Stimulated activated CD8-positive, alpha-beta memory T cell treated with anti-CD3 and anti-CD28 coated beads, Interleukin-4, amount 100 ng/mL, for 1 hour (primary cell): ENCODE measurements at places on chromosomes 3 and 15.

- no peak for DNase-seq
These were observed 58.0 kb downstream of the MGLL start for GRCh38 chr3:127764301-127764700.

- no peak for DNase-seq
These were observed 63.9 kb upstream of the BBX start for GRCh38 chr3:107458871-107459270.

- DNase-seq: no peak
These were observed 11.9 kb downstream of the ZNF660 start for GRCh38 chr3:44596621-44597020.

GRCh38 chr3:107612664-107613084, 89.9 kb downstream of the BBX start:
- no peak for DNase-seq

DNA sequence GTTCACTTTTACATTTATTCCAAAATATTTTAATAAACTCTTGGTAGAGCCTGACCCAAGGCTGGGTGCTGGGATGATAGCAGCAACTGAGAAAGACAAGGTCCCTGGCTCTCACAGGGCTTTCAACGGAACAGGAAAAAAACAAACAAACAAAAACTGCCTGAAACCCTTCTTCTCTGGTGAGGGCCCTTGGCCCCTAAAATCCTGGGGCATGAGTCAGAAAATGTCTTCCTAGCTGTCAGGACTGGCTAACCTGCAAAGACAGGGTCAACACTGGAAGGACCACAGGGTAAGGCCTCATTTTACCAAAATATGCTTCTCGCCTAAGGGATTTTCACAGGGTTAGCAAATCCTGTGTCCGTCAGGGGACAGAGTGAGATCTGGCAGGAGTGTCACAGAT, 45.7 kb upstream of the WNT5A start:
- no peak for DNase-seq

- no peak for DNase-seq
These were observed 9.2 kb upstream of the ATP8B4 start for GRCh38 chr15:50128266-50128665.

DNA sequence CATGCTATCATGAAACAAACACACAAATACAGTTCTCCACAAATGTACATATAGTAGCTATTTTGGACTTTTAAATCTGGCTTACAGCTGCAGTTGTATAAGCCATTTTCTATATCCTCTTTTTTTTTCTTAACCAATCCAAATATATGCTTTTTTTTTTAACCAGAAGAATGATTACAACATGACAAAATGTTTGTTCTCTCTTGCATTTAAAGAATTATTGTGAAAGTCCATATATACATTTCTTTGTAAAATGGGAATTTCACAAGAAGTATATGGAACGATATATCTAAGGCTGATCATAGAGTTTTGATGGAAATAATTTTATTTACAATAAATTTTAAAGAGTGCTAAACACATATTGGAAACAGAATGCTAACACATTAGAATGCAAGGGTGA, 95.6 kb downstream of the CD200R1L start:
- DNase-seq: no peak

DNA sequence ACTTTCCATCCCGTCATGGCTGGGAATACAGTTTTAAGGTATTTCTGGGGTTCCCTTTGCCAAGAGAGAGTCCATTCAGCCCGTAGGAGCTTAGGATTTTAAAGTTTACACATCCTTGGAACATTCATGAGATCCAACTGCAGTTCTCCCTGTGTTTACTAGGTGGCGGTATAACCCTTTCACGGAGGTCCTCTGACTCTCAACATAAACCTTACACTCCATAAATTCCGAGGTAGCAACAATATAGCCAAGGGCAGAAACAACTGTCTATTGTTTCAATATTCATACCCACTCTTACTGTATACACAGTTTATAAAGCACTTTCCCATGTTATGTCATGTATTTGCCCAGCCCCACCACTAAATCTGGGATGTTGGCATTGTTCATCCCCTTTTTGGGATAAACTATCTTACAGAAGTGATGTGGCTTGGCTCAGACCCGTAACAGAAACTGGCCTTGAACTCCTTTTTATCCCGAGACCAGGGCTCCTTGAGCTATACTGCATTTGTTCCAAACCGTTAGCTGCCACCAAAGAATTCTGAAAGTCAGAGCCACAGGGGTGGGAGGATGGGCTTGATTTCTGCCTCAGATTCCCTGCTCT, 69.2 kb upstream of the COL6A5 start:
- no peak for DNase-seq

- no peak for DNase-seq
These were observed 39.1 kb downstream of the PXK start for GRCh38 chr3:58371754-58372153.

DNA sequence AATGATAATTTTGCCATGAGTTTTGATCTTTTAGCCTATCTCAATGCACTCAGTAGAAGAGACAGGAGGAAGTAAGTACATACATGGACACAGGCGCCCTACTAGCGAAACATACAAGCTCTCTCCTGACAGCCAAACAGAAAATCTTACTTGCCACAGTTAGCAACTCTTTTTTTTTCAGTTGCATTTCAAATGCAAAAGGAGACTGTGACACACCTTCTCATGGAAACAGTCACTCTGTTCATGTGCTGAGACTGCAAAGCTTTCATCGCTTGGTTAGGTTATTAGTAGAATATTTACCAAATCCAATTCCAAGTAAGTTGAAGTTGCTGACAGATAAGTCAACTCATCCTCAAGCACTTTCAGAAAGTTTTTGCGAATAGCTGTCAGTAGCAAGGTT, 223.3 kb downstream of the FOXP1 start:
- DNase-seq: no peak

- DNase-seq: no peak
These were observed 174.7 kb downstream of the IGF1R start for GRCh38 chr15:98823012-98823458.

- DNase-seq: no peak
These were observed at the start of gene CYP1A1 for GRCh38 chr15:74725225-74725774. Gene CYP1A1 (minus strand): TSS chr15:74725528. CDS start chr15:74723097, 2,431 bp downstream.

GRCh38 chr3:190131329-190131728, 10.6 kb upstream of the P3H2 start:
- no peak for DNase-seq

- no peak for DNase-seq
These were observed 102.5 kb downstream of the RPLP1 start for GRCh38 chr15:69555080-69555479.

DNA sequence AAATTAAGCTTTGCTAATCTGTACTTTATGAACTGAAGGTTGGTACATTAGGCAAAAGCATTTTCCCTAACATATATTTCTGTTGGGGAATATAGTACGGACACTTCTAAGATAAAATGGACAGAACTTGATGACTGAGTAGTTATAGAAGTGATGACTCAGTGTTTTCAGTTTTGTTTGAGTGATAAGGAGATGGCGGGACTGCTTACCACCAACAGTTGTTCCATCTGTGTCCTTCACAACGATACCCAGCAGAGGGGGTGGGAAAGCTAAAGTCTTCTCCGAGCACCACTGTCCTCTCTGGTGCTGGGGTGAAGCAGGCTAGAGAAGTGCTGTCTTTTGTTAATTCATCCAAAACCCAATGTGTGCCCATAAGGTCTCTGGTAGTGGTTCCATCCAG, 195.8 kb downstream of the CD47 start:
- no peak for DNase-seq

DNA sequence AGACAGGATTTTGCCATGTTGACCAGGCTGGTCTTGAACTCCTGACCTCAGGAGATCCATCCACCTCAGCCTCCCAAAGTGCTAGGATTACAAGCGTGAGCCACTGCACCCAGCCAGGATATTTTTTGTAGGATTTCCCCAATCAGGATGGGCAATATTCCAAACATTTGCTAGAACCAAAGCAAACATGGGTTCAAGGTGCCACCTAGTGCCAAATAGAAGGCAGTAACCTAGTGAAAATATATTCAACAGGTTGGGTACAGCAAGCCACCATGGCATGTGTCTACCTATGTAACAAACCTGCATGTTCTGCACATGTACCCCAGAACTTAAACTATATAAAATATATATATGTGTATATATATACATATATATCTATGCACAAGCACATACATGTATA, 185.9 kb upstream of the CADM2 start:
- DNase-seq: no peak

- no peak for DNase-seq
These were observed 467.4 kb downstream of the EPHB1 start for GRCh38 chr3:135262441-135262840.

- no peak for DNase-seq
These were observed 223.3 kb downstream of the EPHB1 start for GRCh38 chr3:135018149-135018923.

- DNase-seq: no peak
These were observed 72.7 kb downstream of the HMG20A start for GRCh38 chr15:77493324-77493907.

DNA sequence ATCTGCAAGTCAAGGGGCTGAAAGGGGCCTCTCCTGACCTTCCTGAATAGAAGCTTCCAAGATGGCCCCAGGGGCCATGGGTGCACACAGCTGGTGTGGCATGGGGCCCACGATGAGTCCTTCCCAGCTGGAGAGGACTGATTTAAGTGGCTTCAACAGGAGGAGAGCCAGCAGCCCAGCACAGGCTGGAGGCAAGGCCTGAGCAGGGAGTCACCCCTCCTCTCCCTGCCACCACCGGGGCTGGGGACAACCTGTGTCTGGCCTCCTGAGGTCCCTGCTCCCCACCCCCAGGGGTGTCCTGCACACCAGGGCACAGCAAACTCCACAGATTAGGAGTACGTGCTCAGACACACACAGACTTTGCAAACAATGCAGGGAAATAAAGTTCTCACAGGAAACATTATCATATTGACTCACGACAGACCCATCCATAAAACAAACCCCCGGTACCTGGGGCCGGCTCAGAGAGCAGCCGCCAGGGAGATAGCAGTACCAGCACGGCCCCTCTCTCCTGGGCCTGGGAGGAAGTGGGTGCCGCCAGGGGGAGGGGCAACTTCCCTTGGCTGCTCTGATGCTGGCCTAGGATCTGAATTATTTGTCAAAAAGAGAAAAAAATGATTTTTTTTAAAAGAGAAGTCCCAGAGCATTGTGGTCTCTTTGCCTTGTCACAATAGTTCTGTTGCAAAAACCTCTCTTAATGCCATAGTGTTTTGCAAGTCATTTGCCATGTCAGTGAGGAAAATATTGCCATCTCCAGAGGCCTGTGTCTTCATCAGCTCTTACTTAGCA, 21.9 kb upstream of the TSEN2 start:
- no peak for DNase-seq

- DNase-seq: no peak
These were observed 49.7 kb downstream of the MRPS25 start for GRCh38 chr3:15015456-15015855.

- no peak for DNase-seq
These were observed 188.9 kb downstream of the MEIS2 start for GRCh38 chr15:36911322-36911944.

GRCh38 chr3:123816673-123817207, 67.4 kb downstream of the MYLK start:
- DNase-seq: no peak

DNA sequence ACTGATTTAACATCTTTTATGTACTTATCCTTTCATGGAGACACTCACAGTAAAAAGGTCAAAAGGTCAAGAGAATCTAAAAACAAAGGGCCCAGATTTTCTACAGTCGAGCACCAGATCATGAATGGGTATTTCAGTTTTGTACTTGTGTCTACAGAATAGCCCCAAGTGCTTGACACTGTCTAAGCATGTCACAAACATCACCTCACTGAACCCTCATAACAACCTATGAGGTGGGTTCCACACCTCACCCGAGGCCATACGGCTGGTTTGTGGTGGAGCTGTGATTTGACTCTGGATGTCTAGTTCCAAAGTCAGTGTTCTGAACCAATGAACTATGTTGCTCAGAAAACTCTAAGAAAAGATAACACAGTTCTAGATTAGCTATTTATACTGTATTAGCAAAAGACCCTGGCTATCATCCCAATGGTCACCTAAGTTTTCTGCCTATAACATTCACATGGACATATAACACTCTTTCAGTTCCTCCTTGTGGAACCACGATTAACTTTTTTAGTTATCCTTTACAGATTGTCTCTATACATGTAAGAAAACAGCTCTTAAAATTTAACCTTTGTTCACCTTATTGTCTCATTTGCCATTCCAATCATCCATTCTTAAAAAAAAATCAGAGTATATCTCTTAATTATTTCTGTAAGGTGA, 25.5 kb downstream of the TM6SF1 start:
- no peak for DNase-seq

DNA sequence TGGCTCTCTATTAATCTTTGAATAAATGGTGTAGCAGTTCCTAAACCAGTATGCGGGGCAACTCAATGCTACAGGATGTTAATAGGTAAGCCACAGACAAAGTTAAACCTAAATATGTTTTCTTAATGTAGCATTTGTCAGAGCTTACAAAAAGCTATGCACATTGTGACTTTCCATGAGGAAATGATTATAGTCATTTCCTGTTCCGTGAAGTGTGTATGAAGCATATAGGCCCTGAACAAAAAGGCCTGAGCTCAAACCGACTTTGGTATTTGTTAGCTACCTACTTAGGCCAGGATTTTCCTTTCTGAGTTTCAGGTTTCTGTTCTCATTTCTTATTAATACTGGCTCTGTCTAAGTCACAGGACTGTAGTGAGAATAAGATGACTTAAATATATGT, 14.2 kb downstream of the ZNF80 start:
- DNase-seq: no peak

DNA sequence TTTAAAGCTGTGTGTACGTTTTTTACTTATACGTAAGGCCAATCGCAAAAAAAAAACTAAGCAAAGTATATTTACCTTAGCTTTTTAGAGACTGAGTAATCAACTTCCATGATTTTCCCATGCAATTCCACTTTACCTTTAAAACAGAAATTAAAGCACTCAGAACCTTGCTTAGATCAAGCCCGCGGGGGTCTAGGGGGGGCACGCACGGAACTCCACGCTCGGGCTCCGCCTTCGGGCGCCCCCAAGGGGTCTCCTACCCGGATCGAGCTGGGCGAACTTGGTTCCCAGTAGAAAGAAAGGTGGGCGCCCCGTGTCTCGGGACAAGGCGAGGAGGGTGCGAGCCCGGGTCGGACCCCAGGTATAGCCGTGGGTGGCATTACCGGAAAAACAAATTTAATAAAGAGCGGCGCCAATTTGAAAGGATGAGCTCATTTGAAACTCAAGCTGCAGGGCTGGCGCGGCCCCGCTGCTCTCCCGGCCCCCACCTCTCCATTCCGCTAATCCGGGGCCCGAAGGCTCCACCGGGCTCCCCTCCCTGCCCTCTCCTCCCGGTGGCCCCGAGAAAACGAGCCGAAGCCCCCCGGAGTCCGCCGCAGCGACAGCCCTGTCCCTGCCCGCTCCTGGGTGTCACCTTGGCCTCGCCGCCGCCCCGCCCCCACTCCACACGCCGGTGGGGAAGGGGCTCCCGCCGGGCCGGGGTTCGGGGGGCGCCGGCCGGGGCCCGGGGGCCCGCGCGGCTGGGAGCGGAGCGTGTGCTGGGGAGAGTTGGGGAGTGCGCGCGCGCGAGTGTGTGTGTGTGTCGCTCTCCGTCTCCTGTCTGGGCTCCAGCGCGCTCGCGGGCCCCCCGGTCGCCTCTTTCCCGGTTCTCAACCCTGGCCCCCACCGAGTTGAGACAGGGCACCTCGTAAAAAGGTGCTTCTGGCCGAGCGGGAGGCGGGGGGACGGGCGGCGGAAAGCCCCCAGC, 1.5 kb downstream of the IGF2BP2 start:
- no peak for DNase-seq
